ENCODE measurements at places on chromosomes 3 and 15.

GRCh38 chr15:38896647-38897046 lies 332.0 kb upstream of the RASGRP1 start:
- DNase-seq: no peak

GRCh38 chr15:88511161-88511560 lies 35.3 kb downstream of the DET1 start:
- no peak for DNase-seq

GRCh38 chr3:44031387-44032380 lies 210.0 kb upstream of the TOPAZ1 start:
- DNase-seq: no peak

DNA sequence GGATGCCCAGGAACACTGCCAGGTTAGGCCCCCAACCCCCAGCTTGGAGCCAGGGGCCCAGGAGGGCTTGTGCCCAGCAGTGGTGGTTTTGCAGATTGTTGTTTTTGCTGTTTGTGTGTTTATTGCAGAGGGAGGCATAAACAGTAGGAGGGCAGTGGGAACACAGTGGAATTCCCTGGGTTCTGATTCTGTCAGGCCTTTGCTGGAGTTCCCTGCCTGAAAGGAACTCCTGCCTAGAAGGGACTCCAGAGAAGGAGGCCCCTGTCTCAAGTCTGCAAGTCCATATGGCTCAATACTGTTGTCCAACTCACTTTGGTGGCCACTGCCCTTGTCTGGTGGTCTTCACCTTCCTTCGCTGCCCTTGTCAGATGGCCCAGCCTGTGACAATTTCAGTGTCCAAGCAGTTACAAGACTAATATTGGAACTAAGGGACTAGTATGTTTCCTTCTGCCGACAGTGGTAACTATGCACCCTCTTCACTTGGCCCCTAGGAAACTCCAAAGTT lies 47.4 kb upstream of the RAB6B start:
- no peak for DNase-seq

GRCh38 chr3:52204337-52205073 lies 6.5 kb downstream of the ALAS1 start:
- DNase-seq: no peak

- DNase-seq: no peak
These were observed 41.0 kb upstream of the TCF12 start for GRCh38 chr15:56877255-56877970.

DNA sequence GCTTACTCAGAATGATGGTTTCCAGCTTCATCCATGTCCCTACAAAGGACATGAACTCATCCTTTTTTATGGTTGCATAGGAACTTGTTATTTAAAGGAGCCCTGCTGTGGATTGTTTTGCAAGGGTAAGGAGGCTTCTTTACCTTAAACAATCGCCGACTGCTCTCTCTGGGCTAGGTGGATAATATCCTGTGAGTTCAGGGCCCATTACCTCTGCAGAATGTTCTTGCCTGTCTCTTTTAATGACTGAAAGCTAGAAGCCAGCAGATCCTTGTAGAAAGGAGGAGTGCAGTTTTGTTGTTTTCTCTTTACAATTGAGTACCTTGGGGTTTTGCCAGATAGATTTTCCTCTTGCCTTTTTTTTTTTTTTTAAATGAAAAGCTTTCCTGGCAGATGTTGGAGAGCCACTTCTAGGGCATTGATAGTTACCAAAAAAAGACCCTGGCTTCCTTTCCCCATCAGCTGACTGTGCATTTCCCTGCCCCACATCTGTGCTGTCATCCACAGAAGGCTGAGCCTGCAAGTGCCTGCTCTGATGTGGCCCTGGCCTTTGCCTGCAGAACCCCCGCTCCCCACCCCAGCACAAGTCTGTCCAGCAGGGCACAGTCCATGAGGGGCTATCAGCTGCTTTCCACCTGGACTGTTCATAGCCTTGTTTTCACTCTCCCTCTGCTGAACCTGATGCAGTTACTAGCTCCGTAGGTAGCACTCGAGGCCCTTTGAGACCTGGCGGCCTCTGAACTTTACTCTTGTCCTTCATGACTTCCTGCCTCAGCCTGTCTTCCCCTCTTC lies 113.1 kb downstream of the CHCHD6 start:
- DNase-seq: no peak

- DNase-seq: no peak
These were observed 50.9 kb downstream of the TCF12 start for GRCh38 chr15:56969265-56969895.

DNA sequence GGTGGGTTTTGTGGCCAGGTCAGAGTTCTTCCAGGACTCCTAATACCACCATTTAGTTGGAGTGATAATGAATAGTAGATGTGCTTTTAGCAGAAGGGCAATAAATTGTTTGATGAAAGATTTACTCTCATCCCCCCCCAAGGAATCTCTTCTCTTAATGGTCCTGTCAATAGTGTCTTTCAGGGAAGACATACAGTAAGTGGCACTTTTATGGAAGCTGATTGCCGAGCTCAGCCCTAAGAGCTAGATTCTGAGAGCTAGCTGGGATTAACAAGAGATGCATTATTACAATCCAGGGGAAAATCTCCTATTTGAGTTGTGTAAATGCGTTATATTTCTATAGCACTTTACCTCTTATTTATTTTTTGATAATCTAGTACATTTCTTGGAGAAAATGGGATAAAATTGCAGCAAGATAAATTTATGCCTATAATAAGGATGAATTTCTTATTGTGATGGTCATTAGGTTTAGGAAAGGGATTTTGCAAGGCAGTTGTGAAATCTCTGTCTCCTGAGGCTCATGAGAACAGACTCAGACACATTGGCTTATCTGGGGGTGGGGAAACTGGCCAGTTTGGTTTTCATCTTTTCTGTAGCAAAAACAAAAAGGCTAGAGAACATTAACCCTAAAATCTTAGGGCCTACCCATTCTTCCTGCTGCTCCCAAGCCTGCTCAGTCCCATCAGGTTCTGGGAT lies 41.6 kb upstream of the CLSTN2 start:
- no peak for DNase-seq

DNA sequence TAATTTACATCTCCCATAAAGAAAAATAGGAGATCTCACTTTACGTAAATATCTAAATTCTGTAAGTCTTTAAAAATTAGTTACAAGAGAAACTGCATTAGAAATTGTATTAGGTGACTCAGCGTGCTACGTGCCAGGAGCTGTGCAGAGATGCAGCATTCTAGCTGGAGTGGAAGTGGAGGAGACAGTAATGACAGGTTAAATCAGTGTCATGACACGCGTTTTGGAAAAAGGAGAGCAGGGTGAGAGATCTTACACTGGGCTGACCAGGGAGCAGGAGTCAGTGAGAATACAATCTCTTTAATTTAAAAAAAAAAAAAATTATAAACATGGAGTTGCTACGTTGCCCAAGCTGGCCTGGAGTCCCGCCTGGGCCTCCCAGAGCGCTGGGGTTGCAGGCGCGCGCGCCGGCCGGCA lies 635 bp downstream of the TUBGCP5 start:
- no peak for DNase-seq

DNA sequence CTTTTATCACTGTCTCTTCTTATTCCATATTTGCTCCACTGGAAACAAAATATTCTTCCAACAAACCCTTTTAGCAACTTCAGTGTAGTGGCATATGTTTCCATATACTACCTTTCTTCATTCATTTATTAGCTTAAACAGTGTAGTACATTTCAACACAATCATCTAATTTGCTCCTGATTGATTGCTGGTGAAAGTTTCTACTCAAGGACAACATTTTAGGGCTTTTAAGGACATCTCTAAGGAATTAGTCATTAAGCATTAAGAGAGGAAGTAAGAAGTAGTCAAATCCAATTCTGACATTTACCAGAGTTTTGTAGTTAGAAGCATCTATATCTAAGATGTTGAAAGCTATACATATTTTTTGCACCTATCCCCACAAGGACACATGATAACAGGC lies 55.8 kb downstream of the RSRC1 start:
- DNase-seq: no peak

DNA sequence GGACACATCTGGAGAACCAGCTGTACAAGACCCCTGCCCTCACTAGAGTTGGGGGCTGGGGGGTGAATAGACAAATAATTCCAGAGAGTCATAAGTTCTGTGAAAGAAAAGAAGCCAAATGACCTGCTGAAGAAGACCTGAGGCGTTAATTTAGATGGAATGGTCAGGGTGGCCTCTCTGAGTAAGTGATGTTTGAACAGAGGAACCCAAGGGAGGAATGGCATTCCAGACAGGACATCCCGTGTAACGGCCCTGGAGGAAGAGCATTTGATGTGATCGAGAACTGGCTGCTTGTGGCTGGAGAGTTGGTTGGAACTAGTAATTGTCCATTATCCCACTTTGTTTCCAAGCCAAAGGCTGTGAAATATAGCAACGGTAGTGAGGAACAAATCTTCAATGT lies 1.7 kb downstream of the NR2C2 start:
- DNase-seq: no peak

DNA sequence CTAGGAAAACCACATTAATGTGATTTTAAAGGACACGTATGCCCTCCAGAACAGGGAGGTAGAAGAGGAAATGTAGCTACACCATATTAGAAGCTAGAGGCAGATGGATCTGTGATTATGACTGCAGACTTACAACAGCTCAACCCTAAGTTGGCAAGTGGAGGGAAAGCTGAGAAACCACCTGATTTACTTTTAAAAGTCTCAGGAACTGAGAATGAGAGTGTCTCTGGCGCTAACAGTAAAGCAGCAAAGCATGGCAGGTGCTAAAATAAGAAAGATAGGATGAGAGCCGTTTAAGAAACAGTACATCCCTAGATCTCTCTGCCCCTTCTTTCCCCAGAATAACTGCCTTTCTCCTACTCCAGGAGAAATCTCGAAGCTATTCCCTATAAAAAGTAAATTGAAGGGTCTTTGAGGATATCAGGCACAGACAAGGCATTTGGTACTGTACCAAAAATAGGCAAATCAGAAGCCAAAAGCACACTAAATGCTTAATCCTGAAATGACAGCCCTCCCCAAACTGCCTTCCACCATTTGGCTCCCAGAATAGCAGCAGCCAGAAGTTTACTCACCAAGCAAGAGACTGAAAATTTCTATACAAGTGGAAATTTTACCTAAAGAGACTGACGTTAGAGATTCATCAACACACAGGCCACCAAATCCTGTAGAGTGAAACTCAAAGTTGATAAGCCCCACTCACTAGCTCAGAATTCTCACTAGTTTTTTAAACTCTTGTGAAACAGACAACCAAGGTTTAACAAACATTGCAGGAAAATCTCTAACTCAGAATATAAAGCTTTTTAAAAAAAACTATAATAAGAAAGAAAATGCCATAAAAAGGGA lies 34.3 kb upstream of the PARP14 start:
- DNase-seq: no peak

GRCh38 chr3:27253391-27253790 lies 115.8 kb downstream of the NEK10 start:
- no peak for DNase-seq

DNA sequence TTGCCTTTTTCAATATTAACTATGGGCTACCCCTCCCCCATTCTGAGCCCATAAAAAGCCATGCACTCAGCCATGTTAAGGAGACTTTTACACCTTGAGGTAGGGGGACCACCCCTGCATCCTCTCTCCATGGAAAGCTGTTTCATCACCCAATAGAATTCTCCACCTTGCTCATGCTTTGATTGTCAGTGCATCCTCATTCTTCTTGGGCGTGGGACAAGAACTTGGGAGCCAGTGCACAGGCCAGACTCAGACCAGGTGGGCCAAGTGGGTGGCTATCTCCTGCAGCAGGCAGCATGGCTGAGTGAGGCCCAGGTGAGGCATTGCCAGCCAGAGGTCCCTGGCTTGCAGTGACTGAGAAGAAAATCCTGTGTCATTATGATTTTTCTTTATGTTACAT lies 357.4 kb upstream of the CDIN1 start:
- DNase-seq: no peak

- no peak for DNase-seq
These were observed 39.4 kb downstream of the SH3BP5 start for GRCh38 chr3:15292765-15293522.

DNA sequence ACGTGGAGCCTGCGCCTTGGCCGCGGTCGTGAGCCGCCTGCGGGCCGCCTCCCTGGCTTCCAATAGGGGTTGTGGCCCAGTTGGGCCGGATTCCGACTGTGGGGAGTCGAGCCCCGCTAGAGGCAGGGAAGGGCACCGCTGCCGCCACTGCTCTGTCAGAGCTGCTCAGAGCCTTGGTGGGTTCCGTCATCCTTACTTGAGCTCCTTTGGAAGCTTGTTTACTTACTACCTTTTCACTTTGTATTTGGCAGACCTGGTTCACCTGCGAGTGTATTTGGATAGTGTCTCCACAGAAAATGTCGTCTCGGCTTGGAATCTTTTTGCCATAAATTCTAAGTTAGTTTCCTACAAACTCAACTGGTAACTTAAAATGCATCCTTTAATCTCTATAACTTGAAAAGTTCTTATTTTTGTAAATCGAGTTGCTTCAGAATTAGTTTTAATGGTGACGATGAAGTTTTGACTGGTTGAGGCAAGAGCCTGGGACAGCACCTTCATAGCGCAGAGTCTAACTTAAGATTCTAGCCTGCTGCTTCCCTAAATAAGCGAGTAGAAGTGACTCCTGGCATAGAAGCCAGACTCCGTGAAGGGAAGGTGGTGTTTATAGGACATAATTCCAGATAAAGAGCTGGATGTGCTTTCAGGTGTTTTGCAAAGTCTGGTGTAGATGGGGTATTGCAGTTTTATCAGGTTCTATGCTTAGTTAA lies 800 bp downstream of the DAG1 start:
- DNase-seq: no peak

DNA sequence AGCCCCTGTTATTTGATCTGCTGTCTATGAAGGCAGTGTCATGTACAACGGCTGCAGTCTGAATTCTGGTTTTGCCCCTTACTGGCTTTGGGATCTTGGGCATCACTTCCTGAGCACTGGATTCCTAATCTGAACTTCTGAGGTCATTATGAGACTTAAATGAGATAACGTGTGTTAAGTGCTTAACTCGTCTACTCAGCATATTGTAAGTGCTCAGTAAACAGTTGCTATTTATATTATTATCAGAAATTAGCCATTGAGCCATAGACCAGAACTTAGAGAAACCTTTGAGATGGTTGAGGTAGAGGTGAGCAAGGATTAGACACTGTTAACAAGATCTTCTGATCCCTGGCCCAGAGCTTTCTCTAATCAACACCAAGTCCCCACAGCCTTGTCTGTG lies 284.1 kb upstream of the ONECUT1 start:
- no peak for DNase-seq

DNA sequence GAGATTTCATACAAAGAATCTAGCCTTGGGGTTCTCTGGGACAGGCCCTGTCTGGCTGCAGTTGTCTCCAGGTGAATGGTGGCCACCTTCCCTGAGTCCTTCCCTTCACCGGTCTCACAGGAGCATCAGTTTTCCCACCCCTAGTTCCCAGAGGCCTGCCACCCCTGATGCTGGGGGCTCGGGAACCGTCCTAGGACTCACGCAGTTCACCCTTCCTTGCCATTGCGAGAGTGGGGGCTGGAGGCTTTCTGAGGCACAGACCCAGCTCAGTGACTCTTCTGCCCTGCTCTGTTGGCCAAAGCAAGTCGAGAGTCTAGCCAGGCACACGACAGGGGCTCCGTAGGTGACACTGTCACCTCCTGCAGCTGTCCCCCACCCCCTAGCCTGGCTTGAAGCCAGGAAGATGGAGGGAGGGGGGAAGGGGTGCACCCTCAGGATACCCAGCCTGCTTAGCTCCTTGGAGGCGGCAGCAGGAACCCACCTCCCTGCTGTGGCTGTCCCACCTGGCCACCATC lies 130.3 kb downstream of the NUP210 start:
- no peak for DNase-seq

GRCh38 chr15:35141743-35142471 lies 56.8 kb upstream of the NANOGP8 start:
- no peak for DNase-seq
